ENCODE measurements at places on chromosomes 7 and 10.

DNA sequence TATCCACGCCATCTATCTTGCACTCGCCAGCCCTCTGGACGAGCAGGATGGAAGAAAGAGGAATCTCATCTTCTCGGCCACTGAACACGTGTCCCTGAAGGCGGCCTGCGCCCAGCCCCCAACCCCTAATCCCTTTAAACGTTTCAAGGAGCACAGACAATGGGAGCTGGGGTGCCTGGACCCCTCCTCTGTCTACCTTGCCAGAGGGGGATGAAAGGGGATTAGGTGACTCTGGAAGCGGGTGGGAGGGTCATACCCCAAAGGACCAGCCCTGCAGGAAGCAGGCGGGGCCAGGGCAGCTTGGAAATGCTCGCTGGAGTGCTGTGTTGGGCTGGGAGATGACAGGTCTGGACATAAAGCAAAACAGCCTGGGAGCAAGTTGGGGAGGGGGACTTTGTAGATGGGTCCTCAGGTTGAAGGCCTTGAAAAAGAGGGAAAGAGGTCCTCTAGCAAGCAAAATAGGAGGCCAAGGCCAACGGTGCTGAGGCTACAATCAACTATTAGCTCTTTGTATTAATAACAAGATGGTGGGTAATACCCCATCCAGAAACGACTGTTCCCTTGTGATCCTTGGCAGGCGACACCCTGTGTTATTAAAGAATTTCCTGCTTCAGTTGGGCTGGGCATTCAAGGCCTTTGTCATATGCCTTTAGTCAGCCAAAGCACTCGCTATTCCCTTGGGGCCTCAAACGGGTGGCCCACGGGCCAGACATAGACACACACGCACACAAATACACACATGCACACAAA lies 126.5 kb upstream of the UNC5B start:
- DNase-seq = no peak

GRCh38 chr10:86751477-86751876 lies 4.9 kb upstream of the BMPR1A start:
- DNase-seq = no peak

DNA sequence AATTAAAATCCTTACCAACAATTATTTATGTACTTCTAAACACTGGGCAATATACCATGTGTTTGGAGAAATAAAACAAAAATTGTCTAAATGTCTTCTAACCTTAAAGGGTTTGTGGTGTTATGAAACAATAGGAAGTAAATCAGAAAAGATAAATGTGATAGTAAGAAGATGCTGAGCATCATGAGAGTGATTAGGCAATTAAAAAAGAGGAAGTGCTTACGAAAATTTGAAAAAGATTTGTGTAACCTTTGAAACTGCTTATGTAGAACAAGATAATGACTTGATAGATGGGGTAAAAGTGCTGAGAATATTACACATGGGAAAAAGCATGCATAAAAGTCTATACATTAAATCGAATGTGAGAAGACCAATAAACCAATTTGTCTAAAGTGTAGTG lies 573.4 kb upstream of the CNTNAP2 start:
- DNase-seq = no peak

DNA sequence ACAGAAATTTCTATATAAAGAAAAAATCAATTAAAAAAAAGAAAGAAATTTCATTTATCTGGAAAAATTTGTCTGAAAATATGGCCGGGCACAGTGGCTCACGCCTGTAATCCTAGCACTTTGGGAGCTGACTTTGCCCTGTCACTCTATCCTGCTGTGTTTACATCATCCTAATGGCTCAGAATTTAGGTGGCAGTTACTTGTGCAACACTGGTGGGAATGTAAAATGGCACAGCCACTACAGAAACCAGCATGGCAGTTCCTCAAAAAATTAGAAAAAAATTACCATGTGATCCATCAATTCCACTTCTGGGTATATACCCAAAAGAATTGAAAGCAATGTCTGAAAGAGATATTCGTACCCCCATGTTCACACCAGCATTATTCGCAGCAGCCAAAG lies 405.2 kb upstream of the AUTS2 start:
- no peak for DNase-seq

GRCh38 chr7:36360244-36360643 lies 29.4 kb upstream of the ANLN start:
- DNase-seq = no peak

DNA sequence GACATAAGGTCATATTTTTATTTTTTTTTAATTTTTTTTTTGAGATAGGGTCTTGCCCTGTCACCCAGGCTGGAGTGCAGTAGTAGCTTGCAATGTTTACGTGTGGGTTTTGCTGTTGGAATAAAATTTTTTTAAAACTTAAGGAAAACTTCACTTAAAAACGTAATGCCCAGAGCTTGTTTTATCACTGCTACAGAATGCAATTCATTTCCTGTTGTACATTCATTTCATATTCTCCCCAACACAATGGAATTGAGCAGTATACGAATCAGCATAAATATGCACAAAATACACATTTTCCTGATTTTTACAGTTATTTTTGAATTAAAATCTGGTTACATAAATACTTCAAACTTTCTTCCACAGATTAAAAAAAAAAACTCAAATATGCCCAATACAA lies 40.3 kb downstream of the RSU1 start:
- DNase-seq = no peak

GRCh38 chr10:113059371-113059780 lies 109.3 kb downstream of the TCF7L2 start:
- no peak for DNase-seq

DNA sequence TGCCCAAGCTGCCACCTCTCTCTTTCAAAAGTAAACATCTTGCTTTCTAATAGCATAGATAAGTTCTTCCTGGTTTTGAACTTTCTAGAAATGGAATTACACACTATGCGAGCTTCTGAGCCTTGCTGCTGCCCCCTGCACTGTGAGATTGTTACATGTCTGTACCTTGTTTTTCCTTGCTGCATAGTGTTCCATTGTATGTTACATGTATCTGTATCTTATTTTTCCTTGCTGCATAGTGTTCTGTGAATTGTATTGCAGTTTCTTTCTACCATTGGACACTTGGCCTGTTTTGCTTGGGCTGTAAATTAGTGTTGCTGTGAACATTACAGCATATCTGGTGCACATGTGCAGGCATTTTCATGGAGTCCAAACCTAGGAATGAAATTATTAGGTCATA lies 24.0 kb upstream of the VWA2 start:
- DNase-seq = no peak

GRCh38 chr7:19852192-19852591 lies 78.8 kb upstream of the TMEM196 start:
- no peak for DNase-seq

- no peak for DNase-seq
Observed at GRCh38 chr7:14834883-14835282, 67.7 kb downstream of the DGKB start.

- DNase-seq = peak; percentile 53
Observed at GRCh38 chr10:112565434-112566053, 118.5 kb downstream of the VTI1A start.

DNA sequence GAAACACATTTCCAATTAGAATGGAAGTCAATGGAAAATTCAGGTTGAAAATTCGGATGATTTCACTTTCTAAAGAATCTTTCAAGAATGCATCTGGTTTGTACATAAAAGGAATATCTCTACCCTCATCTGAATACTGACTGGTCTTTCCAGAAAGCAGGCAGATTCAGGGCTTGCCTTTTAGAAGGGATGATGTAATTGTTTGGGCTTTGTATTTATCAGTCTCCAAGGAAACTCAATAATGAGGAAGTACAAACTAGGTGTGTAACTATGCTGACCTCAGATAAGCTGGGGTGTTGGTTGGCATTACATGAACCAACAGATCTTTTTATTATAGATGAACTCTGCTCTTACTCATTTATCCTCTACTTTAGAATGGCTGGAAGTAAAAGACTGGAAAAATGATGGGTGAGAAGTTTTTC lies 24.1 kb downstream of the PDLIM1 start:
- DNase-seq = peak; percentile 19

GRCh38 chr10:122765412-122765811 lies 65.8 kb upstream of the C10orf120 start:
- DNase-seq = no peak

DNA sequence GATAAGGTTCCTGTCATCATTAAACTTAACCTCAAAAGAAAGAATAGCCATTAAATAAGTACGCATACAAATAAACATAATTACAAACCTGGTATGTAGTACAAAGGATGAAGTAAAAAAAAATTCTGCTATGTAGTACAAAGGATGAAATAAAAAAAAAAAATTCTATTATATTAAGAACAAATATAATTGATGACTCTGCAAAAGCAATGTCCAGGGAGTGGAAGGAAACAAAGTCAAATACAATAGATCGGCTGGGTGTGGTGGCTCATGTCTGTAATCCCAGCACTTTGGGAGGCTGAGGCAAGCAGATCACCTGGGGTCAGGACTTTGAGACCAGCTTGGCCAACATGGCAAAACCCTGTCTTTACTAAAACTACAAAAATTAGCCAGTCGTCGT lies 56.9 kb downstream of the ABI1 start:
- DNase-seq = no peak

GRCh38 chr10:72904806-72905205 lies 11.3 kb downstream of the OIT3 start:
- DNase-seq = no peak

DNA sequence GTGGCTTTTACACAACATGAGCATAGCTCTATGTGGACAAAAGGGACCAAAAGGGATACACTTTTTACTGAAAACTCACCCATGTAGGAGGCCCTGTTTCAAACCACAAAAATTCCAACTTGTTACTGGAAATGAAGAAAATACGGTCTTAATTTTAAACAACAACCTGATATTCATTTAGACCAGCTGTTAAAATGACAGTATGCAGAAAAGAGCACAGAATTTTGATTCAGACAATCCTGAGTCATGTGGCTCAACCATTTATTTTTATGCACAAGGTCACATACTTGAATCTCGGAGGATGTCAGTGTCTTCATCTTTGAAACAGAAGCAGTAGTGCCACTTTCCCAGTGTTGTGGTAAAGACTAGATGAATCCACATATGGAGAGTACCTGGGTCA lies 426.5 kb upstream of the NFE2L3 start:
- no peak for DNase-seq

- DNase-seq = peak; percentile 13
Observed at GRCh38 chr7:21507627-21508343, 35.1 kb upstream of the DNAH11 start.

DNA sequence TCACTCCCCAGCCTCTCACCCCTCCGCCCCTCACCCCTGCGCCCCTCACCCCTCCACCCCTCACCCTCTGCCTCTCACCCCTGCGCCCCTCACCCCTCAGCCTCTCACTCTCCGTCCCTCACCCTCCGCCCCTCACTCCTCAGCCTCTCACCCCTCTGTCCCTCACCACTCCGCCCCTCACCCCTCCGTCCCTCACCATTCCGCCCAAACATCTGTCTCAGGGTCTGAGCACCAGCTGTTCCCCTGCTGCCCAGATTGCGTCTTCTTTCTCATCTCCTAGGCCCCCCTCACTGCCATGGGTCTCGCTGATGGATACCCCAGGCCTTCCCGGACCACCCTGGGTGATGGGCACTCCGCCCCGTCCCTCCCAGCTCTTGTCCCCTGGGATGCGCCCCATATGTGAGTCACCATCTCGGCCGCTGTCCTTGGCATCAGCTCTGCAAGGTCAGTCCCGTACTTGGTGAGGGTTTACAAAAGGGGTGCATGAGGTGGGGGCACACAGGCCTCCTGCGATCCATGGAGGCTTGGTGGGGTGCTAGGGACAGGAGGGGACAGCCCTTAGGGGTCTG lies 65.4 kb upstream of the GNA12 start:
- DNase-seq = no peak

GRCh38 chr7:132095111-132095765 lies 481.0 kb downstream of the PLXNA4 start:
- DNase-seq = no peak

DNA sequence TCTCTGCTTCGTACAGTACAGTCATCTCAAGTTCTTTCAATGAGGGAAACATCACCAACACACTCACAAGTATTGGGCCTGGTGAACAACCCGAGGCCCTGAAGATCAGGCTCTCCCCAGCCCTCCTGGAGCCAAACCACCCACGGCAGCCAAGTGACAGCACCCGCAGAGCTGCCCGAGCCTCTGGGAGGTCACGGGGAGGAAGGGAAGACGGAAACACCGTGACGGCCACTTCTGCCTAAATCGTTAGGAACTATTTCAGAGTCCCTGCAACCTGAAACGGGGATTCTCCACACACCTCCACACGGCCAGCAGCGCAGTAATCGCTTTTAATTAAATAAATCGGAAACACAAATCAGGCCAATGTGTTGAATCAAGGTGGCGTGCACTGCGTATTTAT lies 222.6 kb downstream of the MAD1L1 start:
- no peak for DNase-seq

GRCh38 chr7:85685901-85686300 lies 499.0 kb upstream of the SEMA3D start:
- no peak for DNase-seq

GRCh38 chr7:140209866-140210609 lies 33.3 kb upstream of the KDM7A start:
- DNase-seq = peak; percentile 31

- no peak for DNase-seq
Observed at GRCh38 chr10:12423896-12424295, 74.5 kb downstream of the CAMK1D start.

DNA sequence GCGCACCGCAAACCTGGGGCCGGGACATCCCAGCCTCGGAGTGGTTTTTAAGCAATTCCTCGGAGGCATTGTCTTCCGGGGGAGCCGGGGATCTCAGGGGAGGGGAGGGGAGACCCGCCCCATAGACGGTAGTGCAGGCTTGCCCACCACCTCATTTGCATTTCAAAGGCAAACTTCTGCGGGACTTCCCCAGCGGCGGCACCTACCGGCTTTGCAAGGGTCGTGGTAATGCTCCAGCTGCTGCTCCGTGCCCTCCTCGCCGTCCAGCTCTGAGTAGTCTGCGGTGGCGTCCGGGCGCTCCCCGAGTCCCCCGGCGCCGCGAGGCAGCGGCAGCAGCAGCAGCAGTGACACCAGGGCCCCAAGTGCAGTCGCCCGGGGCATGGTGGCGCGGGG lies 425 bp downstream of the TLL2 start:
- DNase-seq = no peak

DNA sequence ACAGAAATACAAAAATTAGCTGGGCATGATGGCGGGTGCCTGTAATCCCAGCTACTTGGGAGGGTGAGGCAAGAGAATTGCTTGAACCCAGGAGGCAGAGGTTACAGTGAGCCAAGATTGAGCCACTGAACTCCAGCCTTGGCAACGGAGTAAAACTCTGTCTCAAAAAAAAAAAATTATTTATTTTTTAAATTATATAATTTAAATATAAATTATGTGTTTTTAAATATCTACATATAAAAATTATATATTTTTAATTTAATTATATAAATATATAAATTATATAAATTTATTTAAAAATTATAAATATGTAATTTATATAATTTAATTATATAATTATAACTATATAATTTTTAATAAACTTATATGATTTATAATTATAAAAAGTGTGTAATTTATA lies 51.2 kb downstream of the PRKG1 start:
- no peak for DNase-seq

- no peak for DNase-seq
Observed at GRCh38 chr10:130606001-130606405, 469.8 kb downstream of the GLRX3 start.

DNA sequence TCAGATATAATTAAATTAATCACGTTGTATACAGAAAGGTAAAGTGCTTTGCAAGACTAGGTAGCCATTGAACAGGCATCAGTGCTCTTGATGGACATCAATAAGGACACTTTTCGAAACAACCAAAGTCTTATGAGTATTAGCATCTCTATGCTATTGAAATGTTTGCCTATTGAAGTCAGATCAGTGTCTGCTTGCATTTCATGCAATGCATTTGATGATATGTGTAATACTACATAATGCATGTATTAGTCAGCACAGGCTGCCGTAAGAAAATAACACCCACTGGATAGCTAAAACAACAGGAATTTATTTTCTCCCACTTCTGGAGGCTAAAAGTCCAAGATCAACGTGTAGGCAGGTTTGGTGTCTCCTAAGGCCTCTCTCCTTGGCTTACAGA lies 209.3 kb upstream of the PLXDC2 start:
- no peak for DNase-seq
